ENCODE measurements at places on chromosomes 6 and 20.

DNA sequence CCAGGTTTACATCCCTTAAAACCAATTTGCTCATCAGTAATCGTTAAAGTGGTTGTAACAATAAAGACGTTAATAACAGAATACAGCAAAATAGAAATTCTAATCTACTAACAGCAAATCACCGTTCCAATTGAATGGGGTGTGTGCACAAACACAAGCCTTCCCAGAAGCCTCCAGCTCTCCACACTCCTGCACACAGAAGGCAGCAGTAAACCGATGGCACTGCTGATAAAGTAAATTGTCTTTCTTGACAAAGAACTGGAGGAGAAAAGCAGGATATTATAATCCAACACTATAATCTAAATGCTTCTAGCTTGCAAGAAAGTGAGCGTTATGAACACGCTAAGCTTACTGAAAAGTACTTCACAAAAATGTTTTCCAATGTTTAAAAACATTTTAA lies 7.0 kb downstream of the ZNF217 start:
- DNase-seq, result peak; percentile 59

DNA sequence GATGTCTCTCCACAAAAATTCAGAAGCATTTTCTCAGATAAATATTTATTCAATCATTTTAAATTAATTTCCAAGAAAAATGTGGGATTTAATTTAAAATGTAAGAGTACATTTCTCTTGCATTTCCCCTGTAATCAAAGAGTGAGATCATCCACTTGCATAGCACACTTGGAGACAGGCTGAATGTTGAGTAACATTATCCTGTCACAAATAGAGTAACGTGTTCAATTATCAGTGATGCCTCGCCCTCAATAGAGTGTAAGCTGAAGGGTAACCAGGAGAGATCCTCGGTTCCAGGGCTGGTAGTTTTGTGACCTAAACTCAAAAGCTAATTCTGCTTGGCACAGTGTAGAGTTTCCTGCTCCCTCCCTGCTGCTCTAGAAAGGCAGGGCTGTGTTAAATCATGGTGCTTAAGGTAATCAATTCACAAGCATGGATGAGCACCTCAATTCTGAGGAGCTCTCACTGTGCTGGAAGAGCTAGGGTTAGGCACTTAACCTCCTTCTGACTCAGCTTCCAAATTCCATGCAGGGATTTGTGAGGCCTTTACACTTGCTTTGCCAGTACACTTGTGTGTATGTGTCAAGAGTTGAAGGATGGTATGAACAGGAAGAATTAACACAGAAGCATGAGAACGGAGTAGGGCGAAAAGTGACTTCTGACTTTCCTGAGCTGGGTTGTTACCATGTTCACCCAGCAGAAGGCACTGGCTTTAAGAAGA lies 56.6 kb downstream of the MMUT start:
- DNase-seq, result no peak

DNA sequence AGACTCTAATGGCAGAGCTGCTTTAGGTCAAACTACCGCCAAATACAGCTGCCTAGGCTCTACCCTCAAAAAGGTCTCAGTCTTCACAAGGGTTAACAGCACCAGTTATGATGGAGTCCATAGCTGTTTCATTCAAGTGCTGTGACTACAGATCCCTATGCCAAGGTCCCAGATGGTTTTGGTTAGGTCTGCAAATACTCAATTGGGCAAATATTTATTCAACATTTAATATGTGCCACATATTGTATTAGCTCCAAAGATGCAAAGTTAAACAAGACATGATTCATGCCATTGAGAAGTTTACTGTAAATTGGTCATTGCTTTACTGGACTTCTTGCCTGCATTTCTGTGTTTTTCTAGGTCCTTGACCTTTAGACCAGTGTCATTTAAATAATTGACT lies 55.8 kb upstream of the TFAP2D start:
- DNase-seq, result no peak

DNA sequence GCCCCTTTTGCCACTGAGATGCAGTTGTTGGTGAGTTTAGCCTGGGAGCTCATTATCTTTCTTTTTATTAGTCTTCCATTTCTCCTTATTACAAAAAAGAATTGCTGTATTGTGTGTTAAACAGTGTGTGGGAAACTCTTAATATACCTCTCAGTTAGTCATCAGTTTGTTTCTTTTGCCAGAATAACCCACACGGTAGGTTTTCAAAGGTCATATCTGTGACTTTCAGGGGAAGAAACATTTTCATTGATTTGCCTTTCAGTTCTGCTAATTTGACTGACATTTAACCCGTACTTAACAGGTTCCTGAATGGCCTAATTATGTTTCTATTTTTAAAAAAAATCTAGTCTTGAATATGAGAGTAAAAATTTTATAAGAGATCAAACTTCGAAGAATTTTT lies 145.3 kb downstream of the KHDC1L start:
- no peak for DNase-seq

DNA sequence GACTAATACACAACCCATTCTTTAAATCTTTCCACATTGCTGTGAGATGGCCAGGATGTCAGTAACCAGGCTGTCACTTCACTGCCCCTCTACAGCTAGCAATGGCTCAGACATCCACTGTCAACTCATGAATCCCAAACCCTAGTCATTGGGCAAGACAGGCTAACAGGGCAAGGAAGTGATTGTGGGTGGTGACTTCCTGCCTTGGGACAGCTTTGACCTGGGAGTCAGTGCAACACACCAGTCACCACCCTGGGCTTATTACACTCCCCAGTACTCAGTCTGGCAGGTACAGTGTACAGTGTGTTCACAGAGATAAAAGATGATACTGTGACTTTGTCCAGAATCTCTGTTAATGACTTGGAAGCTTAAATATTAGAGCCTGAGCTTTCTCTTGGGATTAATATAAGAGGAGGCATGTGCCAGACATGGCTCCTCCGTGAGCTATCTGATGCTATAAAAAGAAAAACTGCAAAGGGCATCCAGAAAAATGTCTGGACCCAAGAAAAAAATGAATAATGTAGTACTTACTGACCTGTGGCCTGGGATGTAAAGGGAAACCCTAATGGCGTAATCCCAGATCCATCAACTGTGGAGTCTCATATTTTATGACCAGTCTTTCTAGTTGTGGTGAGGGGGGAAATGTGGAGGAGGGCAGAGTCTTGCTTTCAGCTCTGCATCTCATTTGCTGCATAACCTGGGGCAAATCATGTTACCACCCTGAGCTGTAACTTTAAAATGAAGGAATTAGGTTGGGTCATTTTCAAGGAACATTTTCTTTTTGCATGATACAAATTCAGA lies 244.4 kb downstream of the SLC24A3 start:
- DNase-seq, result peak; percentile 49

DNA sequence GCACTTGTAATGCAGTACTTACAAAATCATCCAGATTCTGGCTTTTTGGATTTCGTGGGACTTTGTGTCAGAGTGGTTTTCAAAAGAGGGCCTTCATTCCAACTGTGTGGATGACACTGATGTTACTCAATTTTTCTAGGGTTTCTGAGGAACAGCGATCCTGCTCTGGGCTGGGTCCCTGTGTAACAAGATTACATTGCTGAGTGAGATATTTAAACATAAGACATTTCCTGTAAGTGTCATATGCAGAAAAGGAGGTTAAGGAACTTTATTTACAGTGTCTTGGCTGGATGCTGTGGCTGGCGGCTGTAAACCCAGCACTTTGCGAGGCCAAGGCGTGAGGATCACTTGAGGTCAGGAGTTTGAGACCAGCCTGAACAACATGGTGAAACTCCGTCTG lies 6.7 kb downstream of the ZFAND3 start:
- no peak for DNase-seq

DNA sequence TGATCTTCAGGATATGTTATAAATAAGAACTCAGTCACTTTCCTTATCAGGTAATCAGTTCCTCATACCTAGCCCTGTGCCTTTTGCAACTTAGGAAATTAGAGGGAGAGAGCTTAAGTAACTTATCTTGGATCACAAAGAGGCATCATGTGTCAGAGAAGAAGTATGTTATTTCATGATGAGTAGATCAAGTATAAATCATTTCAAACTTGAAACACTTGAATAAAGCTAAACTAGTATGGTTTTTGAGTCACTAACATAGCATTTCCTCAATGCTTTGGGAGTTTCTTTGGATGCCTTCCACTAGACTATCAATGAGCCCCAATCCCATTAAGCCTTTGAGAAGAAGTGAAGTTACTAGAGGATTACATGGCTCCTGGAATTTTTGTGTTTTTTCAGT lies 102.6 kb upstream of the TNFAIP3 start:
- DNase-seq, result peak; percentile 23

DNA sequence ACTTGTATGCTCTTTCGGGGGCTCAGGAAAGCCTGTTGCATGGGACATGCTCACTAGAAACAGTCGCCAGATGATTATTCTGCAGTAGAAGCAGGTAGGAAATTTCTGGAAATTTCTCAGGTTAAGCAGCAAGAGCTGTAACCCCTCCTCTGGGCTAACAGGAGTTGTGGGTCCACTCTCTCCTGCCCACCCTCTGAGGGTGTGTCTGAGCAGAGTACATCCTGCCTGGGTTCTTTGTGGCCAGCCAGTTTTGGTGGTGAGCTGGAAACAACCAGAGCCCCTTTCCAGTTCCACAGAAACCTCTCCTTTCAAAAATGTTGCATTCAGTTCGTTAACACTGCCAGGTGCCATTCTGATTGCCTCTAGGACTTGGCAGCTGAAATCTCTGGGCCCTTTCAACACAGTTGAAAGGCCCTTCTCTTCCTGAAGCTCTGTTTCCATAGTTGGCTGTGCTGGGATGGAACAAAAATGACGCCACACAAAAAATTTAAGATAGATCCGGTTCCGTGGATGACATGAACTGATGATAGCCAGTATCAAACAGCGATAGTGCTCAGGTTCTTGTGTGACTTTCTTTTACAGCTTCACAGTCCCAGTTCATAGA lies 38.5 kb downstream of the PLCG1 start:
- DNase-seq, result no peak

GRCh38 chr6:43221046-43221972 lies 8.0 kb downstream of the DNPH1 start:
- DNase-seq, result no peak

DNA sequence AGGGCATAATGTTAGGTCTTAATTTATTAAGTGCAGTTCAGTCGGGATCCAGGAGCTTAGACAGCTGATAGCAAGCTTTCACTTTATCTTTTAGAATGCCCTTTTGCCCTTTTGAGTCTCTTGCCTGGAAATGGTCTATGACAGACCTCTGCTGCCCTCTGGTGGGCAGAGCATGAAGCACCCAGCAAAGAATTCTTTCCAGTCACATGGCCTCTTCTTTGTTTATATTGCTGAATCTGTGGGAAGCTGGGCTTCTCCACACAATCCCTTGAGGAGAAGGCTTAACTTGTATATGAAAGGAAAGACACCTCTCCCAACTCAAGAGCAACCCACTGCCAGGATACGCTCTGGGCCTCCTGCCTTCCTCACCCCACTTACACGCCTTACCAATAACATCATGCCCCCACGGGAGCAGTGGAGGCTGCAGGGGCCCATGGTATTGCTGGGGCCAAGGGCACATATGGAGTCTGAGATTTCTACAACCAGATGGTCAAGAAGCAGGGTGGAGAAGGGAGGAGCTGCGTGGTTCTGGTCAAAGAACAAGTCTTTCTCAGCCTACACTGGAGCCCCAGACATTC lies 20.4 kb downstream of the WFDC3 start:
- DNase-seq, result peak; percentile 93

GRCh38 chr20:21812379-21812778 lies 106.9 kb downstream of the PAX1 start:
- DNase-seq, result no peak

DNA sequence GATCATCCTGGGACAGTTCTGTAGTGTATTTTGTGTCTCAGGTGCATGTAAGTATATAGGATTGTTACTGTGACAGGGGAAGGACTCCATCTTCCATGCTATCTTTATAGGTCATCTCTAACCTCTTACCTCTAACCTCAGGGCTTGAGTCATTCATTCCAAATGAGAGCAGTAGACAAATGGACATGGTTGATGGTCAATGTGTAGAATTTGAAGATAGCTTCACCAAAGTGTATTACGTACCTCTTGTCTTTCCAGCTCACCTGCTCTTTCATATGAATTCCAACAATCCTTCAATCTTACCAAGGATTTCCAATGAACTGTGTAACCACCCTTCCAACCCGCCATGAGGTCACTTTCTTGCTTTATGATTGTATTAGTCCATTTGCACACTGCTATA lies 8.7 kb upstream of the ADGRG6 start:
- no peak for DNase-seq

GRCh38 chr20:48740292-48740649 lies 87.5 kb downstream of the PREX1 start:
- DNase-seq, result no peak

DNA sequence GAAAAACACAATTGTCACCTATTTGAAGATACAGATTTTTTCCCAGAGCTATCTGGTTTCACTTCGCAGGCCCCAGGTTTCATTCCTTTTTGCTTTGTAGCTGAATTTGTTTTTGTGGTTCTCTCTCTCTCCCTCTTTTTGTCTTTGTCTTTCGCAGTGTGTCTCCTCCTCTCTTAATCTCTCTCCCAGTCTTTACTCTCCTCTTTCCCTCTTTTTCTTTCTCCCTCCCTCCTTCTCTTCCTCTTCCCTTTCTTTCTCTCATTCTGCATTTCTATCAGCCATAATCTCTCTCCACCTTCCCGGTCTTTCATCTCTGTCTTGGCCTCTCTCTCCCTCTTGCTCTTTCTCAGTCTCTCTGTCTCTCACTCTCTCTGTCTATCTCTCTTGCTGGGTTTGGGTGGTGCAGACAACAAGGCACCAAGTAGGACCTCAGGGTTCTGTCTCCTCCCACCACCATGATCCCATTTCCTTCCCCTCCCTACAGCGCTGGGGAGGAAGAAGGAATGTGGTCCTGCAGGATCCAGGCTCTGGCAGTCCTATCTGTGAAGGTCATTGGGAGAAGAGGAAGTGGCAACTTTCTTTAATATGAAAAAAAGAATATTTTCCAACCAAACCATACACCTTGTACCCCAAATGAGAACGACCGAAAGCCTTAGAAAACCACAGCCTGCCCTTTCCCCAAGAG lies 63.2 kb downstream of the BANF2 start:
- DNase-seq, result no peak

- no peak for DNase-seq
Observed at GRCh38 chr20:2244993-2245392, 50.8 kb upstream of the TGM3 start.

- no peak for DNase-seq
Observed at GRCh38 chr20:57983082-57983481, 245.4 kb downstream of the ANKRD60 start.
